ENCODE measurements at places on chromosomes 13 and 19. TPM values are rescaled to one million over a fixed set of nuclear protein-coding genes. Genes with fewer than 3 reads are reported as not detected.

PCDH9 gene
- total RNA-seq: 6.0 TPM

SIGLEC5 gene
- not detected for total RNA-seq

MEGF8 gene
- total RNA-seq: 23.3 TPM

OR10H1 gene
- not detected for total RNA-seq

ZNF681 gene
- not detected for total RNA-seq

LAIR2 gene
- total RNA-seq: not detected

DNASE2 gene
- total RNA-seq: 30.6 TPM

IGFL3 gene
- total RNA-seq: 0.25 TPM

SPATA13 gene
- 8.8 TPM for total RNA-seq

CBARP gene
- 4.3 TPM for total RNA-seq

ATP1A3 gene
- total RNA-seq: 4.9 TPM

OR7A17 gene
- total RNA-seq: not detected

PRODH2 gene
- 0.57 TPM for total RNA-seq

DAND5 gene
- 0.32 TPM for total RNA-seq

CYP4F3 gene
- 3.5 TPM for total RNA-seq

GET3 gene
- 100 TPM for total RNA-seq

PSG7 gene
- 0.07 TPM for total RNA-seq

NLRP9 gene
- total RNA-seq: not detected

RNF17 gene
- not detected for total RNA-seq

GALP gene
- total RNA-seq: not detected

ZNF578 gene
- total RNA-seq: not detected

S1PR4 gene
- not detected for total RNA-seq

CLN5 gene
- 8.1 TPM for total RNA-seq

PTH2 gene
- total RNA-seq: not detected

WDR62 gene
- total RNA-seq: 24.5 TPM

RGL3 gene
- 2.4 TPM for total RNA-seq

ZNF625 gene
- total RNA-seq: not detected

COL5A3 gene
- total RNA-seq: 3.2 TPM

MAP1S gene
- total RNA-seq: 31.1 TPM

COX6B2 gene
- total RNA-seq: 1.2 TPM

ZNF223 gene
- 4.0 TPM for total RNA-seq

HSPB6 gene
- not detected for total RNA-seq

EPS8L1 gene
- 5.0 TPM for total RNA-seq

LILRB1 gene
- not detected for total RNA-seq

CRB3 gene
- total RNA-seq: 3.9 TPM

PSG2 gene
- not detected for total RNA-seq

ACP7 gene
- total RNA-seq: 0.06 TPM

NANOS3 gene
- 3.3 TPM for total RNA-seq

NPHS1 gene
- 0.41 TPM for total RNA-seq

WDR83 gene
- total RNA-seq: 10.0 TPM

PALM3 gene
- total RNA-seq: 2.4 TPM

TRAPPC6A gene
- 41.2 TPM for total RNA-seq

ZNF534 gene
- not detected for total RNA-seq

LRP3 gene
- 57.4 TPM for total RNA-seq
